ENCODE measurements at places on chromosomes 4 and X.
A peak's percentile ranks its signal among the peaks of the same experiment; 100 is the strongest.

GRCh38 chr4:101155945-101156344, 191.4 kb downstream of the PPP3CA start:
- peak; percentile 20 for DNase-seq

DNA sequence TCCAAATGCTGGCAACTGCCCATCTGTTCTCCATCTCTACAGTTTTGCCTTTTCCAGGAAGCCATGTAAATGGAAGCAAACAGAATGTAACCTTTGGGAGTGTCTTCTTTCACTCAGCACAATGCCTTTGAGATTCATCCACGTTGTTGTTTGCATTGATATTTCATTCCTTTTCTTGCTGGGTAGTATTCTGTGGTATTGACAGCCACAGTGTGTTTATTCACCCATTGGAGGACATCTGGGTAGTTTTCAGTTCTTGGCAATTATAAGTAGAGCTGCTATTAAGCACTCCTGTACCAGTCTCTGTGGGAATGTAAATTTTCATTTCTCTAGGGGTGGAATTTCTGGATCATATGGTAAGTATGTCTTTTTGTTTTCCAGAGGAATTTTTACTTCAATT, 194.3 kb upstream of the RPS6KA3 start:
- DNase-seq = no peak

DNA sequence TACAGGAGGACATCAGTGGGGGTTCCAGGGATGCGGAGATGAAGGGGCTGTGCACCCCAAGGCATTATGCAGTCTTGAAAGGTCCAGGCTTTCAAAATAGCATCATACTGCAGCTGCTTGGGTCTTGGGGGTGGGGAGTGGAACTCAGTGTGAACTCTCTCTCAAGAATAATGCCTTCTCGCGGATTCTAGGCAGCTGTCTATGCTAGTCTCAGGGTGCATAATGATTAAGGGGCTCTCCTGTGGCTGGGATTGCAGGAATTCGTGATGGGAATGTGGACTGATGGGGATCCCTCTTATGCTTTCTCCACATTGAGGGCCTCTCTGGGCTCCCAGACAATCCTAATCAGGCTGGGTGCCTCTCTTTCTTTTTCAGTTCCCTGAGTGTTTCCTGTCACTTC, 172.2 kb upstream of the ARHGAP24 start:
- no peak for DNase-seq

DNA sequence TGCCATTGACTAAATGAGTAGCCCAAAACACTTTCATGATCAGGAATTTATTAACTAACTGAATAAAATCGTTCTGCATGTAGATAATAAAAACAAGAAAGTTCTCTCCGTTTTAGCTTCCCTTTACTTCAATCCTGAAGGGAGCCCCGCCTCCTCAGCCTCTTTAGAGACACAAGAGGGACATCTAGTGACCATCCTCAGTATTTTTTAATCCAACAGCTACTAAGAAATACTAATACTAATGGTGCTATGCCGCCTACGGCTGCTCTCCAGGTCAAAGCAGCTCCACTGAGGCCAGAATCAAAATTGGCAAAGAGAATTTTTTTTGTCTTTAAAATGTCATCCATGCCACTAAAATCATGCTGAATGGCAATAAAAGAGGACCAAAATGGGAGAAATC, 3.2 kb upstream of the PCDH19 start:
- peak; percentile 47 for DNase-seq

DNA sequence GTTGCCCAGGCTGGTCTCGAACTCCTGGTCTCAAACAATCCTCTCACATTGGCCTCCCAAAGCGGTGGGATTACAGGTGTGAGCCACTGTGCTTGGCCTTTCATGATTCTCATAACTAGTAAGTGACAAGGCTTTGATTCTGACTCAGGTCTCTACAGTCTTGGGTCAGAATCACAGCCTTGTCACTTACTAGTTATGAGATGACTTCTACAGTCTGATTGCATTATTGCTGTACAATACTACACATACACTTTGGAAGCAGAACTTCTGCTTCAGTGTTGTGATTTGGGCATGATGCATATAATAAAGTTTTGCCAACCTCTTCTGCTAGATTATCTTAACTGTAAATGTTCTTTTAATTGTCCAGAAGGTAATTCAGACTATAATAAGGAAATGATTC, 123.3 kb downstream of the KDM6A start:
- peak; percentile 42 for DNase-seq

DNA sequence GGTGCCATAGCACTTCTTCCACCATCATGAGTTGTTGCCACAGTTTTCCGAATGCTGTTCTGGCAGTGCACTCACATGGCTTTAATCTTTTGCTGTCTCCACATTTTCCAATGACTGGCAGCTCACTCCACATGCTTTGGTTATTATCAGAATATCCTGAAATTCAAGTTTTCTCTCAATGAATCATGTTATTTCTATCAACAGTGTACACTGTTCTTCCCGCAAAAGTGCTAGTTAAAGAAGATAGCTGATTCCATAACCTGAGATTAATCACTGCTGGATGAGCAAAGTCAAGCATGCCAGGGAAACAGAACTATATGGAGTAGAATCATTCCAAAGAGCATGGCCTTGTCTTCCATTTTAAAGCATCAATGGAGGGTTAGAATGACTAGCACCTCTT, 14.6 kb upstream of the IL13RA2 start:
- DNase-seq = no peak

GRCh38 chr4:14241574-14241973, 614.0 kb upstream of the BOD1L1 start:
- no peak for DNase-seq

DNA sequence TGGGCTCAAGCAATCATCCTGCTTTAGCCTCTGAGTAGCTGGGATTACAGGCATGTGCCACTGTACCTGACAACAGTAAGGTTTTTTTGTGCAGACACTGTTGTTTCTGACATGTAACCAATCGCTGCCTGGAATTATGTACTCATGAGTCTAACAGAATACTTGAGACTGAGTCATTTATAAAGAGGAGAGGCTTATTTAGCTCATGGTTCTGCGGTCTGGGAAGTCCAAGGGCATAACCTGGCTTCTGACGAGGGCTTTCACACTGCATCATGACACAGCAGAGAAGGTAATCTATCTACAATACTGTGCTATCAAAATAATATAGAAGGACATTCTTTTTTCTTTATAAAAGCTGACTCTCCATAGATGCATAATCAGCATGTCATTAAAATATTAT, 115.5 kb upstream of the STOX2 start:
- peak; percentile 24 for DNase-seq

DNA sequence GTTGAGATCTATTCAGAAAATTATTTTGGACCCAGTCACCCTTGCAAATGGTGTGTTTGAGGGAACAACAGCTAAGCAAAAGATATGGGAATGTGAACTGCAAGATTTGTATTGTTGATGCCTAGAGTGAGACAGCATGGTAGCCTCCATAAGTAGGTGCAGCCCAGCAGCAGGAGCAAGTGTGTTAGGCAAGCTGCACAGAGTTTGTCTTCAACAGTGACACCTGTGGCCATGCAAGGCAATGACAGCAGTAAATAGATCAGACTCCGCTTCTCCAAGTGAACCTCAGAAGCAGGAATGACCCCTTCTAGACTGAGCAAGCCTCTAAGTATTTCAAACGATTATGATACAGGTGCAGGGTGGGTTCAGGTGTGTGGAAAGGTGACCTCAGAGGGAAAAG, 133.4 kb upstream of the MSX1 start:
- peak; percentile 11 for DNase-seq

GRCh38 chr4:77845400-77845799, 17.2 kb upstream of the MRPL1 start:
- DNase-seq = no peak

DNA sequence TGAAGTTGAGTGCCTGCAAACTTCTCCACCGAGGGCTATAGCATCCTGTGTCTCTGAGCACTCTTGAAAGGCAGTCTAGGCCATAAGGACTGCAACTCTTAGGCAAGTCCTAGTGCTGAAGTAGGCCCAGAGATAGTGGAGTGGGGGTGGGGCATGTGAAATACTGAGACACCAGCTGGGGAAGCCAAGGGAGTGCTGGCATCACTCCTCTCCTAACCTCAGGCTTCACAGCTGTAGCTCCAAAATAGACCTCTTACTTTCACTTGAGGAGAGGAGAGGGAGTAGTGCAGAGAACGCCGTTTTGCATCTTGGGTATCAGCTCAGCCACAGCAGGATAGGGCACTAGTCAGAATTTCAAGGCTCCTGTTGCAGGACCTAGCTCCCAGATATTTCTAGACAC, 56.2 kb upstream of the CYSLTR1 start:
- DNase-seq = no peak

DNA sequence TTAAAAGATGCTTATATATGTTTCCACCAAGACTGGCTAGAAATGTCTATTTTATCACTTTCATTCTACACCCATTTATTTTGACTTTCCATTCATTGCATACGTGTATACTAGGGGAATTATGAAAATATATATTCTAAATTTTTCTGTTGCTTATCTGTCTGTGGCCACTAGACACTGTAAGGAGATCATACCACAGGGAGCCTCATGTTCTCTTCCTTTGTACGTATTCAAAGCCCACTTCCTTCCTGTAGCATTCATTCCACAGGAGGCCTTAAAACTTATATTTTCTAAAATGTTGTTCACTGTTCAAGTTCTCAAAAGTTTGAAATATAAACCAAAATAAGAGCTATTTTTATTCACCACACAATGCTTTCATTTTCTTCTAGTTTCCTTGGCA, 1848.9 kb upstream of the TENM3 start:
- DNase-seq = peak; percentile 22

- DNase-seq = peak; percentile 80
Observed at GRCh38 chr4:37389967-37390580, 145.5 kb downstream of the NWD2 start.

- no peak for DNase-seq
Observed at GRCh38 chr4:152398060-152398459, 137.8 kb downstream of the FBXW7 start.

DNA sequence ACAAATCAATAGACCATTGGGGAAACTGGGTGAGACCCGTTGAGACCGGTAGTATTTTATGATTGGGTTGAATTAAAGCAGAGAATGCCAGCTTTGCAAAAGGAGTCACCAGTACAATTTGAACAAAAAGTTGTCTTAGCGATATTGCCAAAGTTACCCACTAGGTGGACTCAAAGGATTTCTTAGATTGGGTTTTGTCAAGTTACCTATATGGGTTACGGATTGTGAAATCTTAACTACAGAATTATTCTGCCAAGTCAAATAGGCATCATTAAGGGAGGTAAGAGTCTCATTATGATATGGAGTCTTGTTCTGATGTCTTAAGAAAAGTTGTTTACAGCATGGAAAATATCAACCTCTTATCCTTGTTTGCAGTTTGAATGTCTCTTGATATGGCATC, 15.0 kb upstream of the CT47A1 start:
- peak; percentile 37 for DNase-seq

- DNase-seq = peak; percentile 3
Observed at GRCh38 chr4:35975617-35976355, 268.5 kb downstream of the ARAP2 start.

- DNase-seq = no peak
Observed at GRCh38 chr4:15971068-15971801, 8.3 kb upstream of the FGFBP2 start.

DNA sequence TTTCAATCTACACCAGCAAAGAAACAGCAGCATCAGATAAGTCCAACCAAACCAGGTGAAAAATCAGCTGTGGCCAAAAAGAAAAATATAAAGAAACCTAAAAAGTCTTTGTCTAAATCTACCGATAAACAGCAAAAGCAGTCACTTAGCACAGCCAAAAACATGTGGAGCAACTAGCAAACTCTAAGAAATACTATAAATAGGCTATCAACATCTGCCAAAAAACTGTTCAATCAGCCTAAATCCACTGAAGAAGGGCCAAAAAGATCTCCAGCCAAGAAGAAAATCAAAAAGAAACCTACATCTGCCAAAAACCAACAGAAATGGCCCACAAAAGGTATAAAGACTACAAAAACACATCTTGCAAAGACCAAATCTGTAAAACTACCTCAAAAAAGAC, 36.7 kb upstream of the CABS1 start:
- DNase-seq = no peak

- no peak for DNase-seq
Observed at GRCh38 chr4:127113844-127114362, 518.9 kb upstream of the INTU start.

DNA sequence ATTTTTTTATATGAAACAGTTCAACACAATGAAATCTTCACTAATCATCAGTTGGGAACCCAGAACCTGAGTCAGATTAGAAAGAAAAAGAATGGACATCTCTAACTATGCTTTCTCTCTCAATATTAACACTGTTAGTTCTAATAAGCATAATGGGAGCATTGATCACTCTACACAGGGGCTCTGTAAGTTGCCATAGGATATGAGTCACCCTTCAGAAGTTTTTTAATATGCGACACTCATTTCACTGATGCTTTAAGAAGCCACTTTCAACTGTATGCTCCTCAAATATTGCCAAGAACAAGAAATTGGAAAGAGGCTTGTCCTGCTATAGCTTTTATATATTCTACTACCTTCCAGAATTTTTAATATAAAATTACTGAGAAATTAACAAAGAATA, 187.0 kb downstream of the AASDH start:
- DNase-seq = no peak

GRCh38 chr4:118173956-118174725, 139.9 kb downstream of the NDST3 start:
- DNase-seq = no peak

DNA sequence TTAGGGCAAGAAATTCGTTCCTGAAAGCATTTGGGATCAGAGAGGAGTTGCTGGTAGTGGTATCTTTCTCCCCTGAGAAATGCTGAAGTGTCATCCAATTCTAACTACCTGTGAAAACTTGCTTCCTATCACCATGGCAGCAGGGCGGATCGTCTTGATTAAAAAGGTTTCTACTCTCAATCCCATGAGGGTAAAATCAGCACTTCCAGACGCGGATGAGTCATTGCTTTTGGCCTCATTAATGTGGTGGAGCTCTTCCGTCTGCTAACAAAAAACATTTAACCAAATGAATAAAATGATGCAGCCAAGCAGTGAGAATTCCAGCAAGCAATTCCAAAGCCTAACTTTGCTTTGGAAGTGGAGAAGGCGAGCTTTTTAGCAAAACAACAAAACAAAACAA, 325.6 kb downstream of the CAMK2D start:
- DNase-seq = no peak

- DNase-seq = no peak
Observed at GRCh38 chrX:137988470-137988869, 422.5 kb downstream of the ZIC3 start.

GRCh38 chr4:165234766-165235165, 27.4 kb downstream of the KLHL2 start:
- DNase-seq = no peak

DNA sequence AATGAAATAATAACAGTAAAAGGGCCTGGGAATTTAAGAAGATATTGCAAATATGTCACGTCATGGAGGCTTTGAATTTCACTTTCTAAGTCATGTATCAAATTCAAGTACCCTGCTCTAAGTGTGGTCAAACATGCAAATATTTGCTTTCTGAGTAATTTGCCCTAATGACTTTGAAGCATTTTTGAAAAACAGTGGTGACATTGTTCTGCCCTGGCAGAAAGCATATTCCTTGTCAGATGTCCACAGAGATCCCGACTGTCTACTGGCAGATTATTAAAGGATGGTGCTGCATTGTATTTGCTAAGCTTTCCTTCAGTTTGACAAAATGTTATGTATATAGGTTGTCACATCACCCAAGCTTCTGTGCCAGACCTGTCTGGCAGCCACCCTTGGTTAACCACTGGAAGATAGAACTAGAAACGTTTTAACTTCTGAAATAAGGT, 92.5 kb downstream of the ANK2 start:
- peak; percentile 24 for DNase-seq

All from GM12865 (cell line).